ENCODE measurements at places on chromosomes 6 and 20.

DNA sequence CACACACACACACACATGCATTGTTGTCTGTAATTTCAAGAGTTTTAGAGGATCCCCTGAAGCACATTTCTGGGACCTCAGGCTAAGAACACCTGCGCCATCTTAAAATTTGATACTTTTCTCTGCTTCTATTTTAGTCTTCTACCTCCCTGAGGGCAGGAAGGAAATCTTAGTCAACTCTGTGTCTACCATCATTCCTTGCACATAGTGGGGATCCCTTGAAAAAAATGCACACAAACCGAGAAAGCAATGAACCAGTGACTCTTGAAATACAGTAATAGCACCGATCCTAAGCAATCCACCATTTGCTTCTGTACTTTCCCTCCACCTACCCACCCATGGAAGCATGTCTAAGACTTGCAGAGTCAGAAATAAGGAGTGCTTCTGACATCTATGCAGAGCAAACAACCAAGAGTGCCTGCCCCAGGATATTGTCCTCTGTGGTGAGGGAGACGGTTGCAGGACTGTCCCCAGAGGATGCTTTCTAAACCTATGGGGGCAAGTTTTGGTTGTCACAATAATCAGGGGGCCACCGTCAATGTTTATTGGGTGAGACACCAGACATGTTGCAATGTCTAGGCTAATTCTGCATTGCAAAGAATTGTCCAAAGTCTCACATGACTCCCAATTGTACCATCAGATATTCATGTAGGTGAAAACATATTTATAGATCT lies 208.0 kb upstream of the TAB2 start:
- no peak for DNase-seq

DNA sequence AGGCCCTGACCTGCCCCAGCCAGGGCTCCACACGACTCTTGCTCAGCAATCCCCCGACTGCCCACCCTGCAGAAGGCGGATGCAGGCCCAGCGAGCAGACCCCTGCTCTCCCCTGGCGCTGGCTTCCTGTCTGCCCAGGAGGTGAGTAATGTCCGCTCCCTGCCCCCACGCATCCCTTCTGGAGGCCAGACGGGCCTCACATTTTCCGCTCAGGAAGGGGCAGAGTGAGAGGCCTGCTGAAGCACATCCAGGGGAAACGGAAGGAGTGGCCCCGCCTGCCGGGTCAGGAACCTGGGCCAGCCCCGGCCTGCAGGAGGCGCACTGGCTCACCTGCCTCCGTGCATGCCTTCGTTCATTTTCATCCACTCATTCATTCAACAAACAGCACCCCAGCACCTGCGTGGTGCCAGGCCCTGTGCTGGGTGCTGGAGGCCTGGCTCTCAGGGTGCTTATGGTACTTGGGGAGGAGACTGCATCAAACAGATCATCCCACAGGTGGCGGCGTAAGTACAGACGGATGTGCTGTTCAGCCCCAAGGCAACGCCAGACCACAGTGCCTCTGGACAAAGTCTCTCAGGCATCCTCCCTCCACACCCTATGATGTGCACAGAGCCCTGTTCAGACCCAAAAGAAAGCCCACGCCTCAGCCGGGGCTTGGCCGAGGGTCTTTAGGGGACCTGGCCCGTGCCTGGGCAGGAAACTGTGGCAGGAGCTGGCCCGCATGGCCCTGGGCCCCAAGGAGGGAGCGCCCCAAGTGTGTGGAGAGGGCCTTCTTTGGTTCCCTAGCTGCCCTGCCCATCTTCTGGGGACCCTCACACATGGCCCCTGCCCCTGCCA lies 112.1 kb downstream of the ASXL1 start:
- DNase-seq: peak; percentile 97

- no peak for DNase-seq
Observed at GRCh38 chr20:52963131-52963530, 9.0 kb upstream of the TSHZ2 start.

DNA sequence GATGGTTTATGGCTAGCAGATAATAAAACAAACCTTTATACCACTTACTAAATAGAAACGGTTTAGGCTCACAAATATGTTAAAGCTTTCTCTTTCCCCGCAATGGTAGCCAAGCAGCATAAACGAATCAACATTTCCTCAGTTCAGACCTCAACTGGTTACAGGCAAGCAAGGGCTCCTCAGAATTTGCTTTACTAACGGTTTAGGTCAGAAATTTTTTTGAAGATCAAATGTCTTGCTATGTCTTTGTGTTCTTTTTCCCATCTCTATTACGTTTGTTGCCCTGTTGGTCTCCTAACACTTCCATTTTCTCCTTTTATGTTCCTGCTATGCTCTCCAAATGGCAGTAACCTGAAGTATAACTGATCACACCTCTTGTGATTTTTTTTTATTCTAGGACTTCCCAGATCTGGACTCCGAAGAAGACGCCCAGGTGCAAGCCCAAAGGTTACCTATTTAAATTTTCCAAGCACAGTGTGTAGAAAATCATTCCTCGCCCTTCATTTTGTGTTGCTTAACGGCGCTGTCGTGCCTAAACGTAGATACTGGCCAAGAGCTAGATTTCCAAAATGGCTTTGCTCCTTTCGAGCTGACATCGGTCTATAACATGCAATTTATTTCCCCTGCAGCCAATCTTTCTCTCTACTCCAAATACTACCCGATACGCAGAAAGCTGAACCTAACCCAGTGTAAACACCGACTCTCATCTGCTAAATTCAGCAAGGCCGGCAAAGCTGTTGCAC lies 717 bp upstream of the ASF1A start:
- peak; percentile 24 for DNase-seq

GRCh38 chr20:44810061-44810390 lies 320 bp downstream of the RIMS4 start:
- no peak for DNase-seq

DNA sequence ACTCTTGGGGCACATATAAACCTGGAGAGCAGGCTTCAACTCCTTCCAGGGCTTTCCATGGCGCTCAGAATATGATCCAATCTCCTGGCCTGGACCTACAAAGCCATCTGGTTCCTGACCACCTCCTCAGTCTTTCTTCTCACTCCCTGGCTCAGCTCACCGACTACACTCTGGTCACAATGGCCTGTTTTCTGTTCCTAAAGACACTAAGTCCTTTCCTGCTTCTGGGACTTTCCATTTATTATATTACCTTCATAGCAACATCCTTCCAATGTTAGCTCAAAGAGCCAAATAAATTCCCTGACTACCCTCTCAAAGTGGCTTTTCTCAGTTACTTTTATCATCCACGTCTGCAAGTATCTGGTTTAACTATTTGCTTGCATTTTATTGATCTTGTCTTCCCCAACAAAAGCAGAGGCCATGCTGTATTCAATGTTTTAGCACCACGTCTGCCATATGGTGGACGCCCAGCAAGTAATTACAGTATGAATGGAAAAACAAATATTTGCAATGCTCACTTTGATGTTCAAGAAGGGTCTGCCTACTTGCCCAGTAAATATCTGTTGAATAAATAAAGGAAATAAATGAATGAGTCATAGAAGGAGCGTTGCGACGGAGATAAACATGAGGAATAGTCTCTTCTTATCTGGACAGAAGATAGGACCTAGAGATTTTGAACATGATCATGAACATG lies 328.4 kb downstream of the ESR1 start:
- no peak for DNase-seq

DNA sequence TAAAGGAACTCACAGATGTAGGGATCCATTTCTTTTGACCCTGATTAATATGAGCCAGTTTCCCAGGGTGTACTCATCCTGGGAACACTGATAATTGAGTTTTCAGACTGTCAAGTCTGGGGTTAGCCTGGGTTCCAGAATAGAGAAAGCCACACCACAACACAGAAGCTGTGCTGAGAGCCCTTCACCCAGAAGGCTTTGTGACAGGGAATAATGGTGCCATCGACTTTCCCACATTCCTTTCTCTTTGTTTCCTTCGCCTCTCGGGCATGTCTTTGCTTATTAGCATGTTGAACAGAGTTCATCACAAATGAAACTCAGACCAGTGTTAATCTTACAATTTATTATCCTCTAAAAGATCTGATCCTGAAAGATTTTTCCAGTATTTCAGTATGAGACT lies 95.0 kb downstream of the TCP11 start:
- DNase-seq: no peak

DNA sequence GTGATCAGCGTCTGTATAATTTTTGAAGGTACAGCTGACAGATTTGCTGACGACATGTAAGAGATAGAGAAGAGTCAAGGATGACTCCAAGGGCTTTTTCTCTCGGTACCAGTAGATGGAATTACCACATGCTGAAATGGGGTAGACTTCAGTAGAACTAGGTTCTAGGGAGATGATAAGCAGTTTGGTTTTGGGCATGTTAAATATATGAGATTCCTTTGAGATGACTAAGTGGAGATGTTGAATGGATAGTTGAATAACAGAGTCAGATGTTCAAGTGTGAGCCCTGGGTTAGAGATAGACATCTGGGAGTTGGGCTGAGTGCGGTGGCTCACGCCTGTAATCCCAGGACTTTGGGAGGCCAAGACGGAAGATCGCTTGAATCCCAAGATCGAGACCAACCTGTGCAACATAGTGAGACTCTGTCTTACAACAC lies 50.0 kb downstream of the PHF20 start:
- no peak for DNase-seq

- no peak for DNase-seq
Observed at GRCh38 chr6:34106421-34106820, 39.5 kb downstream of the GRM4 start.

GRCh38 chr6:71194724-71195123 lies 93.9 kb upstream of the OGFRL1 start:
- DNase-seq: no peak

GRCh38 chr6:25312703-25313102 lies 33.5 kb downstream of the CARMIL1 start:
- DNase-seq: no peak

DNA sequence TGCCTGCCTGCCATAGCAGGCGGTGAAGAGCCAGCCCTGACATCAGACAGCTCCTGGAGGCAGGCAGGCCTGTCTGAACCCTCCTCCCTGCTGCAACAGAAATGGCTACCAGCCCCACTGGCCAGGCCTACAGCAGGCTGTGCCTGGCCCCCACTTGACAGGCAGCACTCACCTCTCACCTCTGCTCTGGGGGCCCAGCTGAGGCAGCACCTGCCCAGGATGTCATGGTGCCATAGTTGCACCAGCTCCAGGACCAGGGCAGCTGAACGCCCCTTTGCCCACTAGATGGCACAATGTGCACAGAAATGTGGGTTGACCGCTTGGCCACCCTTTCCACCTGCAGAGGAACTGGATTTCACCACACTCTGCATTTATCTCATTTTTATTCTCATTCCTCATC lies 30.6 kb downstream of the MRPL14 start:
- peak; percentile 87 for DNase-seq

DNA sequence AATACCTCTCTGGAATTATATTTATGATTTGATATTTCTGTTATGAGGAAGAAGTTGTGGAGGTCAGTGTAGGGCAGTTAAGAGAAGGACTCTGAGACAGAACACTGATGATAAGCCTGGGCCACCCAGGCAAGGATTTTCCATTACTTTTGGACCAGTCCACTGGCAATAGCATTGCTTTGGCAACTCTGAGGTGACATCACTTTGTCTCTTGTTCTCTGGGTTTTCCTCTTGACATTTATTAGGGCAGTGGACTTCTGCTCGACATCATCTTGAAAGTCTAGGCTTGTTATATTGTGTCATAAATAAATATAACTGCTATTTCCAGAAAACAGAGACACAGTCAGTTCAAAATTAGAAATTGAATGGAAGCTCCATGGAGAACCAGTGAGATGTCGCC lies 268.0 kb downstream of the SMOC2 start:
- DNase-seq: no peak

DNA sequence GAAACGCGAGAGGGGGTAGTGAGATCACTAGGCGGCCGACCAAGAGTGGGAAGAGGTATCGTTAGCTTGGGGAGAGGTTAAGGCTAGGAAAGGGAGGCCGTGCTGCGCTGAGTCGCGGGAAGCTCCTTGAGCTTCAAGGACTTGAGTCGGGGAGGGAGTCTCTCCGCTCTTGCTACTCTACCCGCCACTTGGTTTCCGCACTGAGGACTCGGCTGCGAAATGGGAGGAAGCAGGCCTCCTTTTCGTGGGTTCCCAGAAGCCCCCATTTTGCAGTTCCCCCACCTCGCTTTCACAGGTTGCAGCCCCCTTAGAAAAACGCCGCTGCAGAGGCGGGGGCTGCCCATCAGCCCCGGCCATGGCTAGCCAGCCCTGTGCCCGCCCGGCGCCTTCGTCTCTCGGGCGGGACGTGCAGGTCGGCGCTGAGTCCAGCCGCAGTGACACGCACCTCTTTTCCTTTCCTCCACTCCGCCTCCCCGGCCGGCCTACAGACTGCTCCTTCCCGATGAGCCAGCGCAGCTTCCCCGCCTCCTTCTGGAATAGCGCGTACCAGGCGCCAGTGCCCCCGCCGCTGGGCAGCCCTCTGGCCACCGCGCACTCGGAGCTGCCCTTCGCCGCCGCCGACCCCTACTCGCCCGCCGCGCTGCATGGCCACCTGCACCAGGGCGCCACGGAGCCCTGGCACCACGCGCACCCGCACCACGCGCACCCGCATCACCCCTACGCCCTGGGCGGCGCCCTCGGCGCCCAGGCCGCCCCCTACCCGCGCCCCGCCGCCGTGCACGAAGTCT lies 4.9 kb downstream of the VGLL2 start:
- DNase-seq: peak; percentile 76

DNA sequence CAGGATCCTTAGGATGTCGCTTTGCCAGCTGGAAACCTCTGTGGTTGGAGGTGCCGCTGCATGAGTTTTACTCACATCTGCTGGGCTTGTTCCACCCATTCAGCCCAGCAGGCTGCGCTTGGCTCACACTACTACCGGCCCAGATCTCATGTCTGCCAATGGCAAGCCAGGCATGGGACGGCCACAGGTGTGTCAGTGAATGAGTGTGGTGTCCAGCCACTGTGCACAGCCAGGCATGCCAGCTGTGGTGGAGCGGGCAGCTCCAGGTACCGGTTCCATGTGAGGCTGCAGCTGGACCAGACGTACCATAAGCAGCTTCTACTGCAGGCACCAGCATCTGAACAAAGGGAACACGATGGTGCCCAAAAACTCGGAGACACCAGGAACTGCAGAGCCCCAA lies 33.1 kb upstream of the ASF1A start:
- DNase-seq: peak; percentile 10

GRCh38 chr6:131281471-131282270 lies 146.4 kb downstream of the AKAP7 start:
- peak; percentile 11 for DNase-seq

DNA sequence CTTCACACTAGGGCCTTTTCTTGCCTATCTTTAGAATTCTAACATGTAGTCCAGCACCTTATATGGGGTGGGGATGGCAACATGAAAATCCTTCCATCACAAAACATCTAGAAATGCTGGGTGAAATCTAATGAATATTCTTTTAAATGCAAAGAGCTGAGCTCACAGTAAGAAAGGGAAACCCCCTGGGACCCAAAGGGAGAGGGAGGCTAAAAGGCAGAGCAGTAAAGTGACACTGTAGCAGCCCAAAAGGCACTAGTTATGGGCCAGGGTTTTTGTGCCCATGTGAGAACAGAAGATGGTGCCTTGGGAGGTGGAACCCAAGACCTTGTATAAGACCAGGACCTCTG lies 66.7 kb downstream of the TRAM2 start:
- peak; percentile 53 for DNase-seq

GRCh38 chr20:13231031-13231752 lies 10.1 kb downstream of the ISM1 start:
- DNase-seq: peak; percentile 11

Data from H7 (cell line).